ENCODE measurements at places on chromosomes 6 and 20.
A peak's percentile ranks its signal among the peaks of the same experiment; 100 is the strongest.

DNA sequence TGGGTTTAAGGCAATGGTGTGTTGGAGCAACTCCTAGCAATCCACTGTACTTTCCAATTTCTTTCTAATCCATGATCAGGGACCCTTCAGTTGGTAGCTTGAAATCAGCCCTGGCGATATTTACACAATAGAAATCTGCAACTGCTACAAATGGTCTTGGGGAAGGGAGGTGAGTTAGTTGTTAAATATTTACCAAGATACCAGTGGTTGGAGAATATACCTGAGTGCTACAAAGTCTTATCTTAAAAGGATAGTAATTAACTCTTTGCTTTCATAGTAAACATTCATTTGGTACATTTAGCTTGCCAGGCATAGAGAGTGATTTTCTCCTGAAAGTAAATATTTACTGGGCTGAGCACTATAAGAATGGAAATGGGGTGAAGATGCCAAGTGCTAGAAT is 568.2 kb downstream of the BCKDHB start:
- DNase-seq, result no peak

- no peak for DNase-seq
Measured at GRCh38 chr6:123619156-123619555, 17.6 kb downstream of the TRDN start.

DNA sequence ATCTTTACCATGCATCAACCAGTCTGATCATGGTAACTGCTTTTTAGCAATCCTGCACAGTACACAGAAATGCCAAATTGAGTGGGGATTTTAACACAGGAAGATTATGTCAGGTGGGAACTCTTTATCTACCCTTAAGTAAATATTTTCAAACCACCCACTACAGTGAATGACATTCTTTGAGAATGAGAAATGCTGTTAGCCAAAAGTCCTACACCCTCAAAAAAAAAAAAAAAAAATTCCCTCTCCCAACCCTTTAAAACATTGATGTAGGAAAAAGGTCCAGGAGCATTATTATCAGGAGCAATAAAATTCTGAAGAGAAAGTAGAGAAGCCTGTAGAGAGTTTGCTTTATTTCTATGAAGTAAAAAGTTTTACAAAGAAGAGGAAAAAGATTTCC is 307.2 kb upstream of the THEMIS start:
- DNase-seq, result no peak

- no peak for DNase-seq
Measured at GRCh38 chr6:105978974-105979373, 107.2 kb upstream of the PRDM1 start.

DNA sequence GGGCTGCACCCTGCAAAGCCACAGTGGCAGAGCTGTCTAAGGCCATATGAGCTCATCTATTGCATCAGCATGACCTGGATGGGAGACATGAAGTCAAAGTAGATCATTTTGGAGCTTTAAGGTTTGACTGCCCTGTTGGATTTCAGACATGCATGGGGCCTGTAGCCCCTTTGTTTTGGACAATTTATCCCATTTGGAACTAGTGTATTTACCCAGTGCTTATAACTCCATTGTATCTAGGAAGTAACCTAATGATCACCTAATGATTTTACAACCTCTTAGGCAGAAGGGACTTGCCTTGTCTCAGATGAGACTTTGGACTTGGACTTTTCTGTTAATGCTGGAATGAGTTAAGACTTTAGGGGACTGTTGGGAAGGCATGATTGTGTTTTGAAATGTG is 575.4 kb downstream of the EPM2A start:
- no peak for DNase-seq

GRCh38 chr20:38804682-38805501 is 605 bp upstream of the PPP1R16B start:
- peak; percentile 67 for DNase-seq

DNA sequence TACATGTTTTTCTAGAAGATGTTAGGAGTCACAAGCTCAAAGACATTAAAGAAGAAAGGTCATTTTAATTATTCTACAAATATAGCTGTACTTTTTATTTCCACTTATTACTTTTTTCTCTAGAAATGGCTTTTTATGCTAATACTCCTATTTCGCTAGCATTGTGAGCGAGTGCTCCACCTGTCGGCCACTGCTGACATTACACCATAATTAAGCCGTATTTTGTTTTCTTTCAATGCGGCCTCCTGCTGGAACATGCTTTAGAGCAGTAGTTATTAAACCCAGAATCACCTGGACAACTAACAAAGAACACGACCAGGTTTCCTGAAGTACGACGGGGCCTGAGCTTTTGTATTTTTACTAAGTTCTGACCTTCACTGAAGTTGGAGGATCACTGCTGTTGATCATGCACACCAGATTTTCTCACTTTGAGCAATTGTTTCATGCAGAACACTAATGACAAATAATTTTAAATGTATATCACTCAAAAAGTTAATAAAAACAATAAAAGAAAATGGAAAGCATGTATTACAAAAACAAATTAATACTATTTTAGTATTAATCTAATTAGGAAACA is 74.1 kb upstream of the PAK5 start:
- no peak for DNase-seq

DNA sequence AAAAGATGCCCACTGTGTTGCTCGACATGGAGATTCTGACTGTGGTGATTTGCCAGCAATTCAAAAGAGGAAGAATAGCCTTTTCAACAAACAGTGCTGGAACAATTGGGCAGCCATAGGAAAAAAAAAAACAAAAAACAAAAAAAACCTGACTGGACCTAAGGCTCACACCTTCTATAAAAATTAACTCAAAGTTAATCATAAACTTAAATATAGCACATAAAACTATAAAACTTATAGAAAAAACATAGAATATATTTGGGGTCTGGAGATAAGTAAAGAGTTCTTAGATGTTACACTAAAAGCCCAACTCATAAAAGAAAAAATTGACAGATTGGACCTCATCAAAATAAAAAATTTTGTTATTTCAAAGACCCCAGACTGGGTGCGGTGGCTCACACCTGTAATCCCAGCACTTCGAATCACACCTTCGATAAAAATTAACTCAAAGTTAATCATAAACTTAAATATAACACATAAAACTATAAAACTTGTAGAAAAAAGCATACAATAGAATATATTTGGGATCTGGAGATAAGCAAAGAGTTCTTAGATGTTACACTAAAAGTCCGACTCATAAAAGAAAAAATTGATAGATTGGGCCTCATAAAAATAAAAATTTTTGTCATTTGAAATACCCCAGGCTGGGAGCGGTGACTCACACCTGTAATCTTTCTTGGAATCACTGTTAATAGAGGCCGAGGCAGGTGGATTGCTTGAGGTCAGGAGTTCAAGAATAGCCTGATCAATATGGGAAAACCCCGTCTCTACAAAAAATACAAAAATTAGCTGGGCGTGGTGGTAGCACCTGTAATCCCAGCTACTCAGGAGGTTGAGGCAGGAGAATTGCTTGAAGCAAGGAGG is 115.6 kb upstream of the FAM83B start:
- DNase-seq, result no peak

- no peak for DNase-seq
Measured at GRCh38 chr6:30841644-30842504, 42.4 kb upstream of the DDR1 start.

DNA sequence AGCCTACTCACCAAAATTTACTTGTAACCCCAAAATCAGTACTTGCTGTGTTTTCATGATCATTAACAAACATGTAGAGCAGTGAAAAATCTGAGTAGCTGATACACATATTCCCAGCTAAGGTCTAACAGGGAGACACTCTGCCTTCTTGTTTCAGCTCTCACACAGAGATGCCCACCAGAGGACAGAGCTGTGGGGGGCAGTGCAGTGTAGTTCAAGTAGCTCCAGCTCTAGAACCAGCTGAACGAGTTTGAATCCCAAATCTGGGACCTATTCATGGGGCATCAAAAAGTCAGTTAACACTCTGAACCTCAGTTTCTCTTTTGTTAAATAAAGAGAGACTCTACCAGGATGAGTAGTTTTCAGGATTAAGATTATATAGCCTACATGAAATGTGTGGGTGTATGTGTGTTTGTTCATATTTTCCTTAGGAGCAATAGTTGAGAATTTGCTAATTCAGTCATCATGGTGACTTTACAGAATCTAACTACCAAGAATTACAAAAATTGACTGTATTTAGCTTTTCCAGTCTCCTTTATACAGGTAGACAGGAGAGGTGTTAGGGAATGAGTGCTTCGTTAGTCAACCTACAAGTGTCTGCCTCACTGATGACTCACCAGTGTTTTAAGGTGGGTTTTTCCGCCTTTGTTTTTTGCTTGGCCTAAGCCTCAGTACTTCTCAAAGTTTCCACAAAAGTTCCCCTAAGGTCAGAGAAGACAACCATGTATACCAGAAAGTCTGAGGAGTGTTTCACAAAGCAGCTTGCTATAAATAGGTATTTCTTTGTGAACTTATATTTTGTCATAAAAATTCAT is 164.0 kb upstream of the RUNX2 start:
- DNase-seq, result no peak

DNA sequence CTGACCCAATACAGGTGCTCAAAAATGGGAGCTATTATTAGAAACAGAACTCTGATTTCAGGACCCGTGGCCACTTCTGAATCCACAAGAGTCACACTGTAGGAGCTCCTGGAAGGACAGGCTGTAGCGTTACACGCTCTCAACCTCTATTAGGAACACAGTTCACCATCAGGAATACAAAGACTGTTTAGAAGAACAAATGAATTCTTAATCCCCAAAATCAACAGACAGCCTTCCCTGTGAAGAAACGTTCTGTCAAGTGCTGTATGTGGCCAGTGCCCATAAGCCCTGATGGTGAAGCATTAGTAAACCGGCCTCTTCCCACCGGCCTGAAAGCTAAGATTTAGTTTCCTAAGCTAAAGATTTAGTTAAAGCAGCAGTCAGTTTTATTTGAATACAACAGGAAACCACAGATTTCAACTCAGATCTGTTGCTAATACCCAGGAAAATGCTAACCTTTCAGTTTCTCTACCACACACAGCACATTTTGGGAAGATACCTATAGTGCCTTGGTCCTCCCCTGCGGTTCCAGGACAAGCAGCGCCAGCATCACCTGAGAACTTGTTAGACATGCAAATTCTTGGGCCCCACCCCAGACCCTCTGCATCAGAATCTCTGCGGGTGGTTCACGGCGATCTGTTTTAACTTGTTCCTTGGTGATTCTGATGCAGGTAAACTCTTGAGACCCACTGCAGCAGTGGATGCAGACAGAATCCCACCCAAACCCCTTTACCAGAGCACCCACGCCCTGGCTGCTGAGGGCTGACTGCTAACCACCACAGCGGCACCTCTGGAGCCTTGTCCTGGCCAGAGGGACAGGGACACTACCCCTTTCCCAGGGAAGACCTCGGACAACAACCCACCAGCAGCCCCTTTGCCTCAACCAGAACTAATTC is 33.4 kb downstream of the MTRES1 start:
- no peak for DNase-seq

DNA sequence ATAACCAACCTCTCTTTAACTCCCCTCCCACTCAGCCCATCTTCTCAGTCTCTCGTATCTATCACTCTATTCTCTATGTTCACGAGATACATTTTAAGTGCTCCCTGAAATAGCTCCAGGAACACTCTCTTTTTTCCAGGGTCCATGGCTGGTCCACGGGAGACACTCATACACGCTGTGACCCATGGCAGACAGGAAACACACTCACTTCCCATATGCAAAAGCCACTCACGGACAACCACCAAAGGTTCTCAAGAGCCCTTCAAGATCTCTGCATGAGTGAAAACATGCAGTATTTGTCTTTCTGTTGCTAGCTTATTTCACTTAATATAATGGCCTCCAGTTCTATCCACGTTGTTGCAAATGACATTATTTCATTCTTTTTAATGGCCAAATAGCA is 71.4 kb upstream of the PCSK2 start:
- DNase-seq, result no peak

DNA sequence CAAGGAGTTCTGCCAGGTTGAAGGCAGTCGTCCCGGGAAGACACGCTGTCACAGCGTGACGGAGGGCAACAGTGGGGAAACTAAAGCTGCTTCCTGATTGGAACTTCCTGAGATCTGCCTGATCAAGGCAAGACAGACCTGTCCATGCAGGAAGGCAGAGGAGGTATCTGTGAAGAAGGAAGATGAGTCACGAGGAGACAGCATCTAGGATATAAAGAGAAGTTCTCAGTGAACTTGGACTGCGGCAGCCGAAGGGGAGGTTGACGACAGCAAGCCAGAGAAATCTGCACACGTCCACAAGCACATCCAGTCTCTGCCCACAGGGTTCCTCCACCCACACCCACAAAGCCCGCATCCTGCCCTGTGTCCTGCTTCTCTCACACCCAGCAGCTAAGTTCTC is 38.6 kb downstream of the PREP start:
- DNase-seq, result no peak

- no peak for DNase-seq
Measured at GRCh38 chr6:33418690-33419291, 884 bp upstream of the CUTA start.

DNA sequence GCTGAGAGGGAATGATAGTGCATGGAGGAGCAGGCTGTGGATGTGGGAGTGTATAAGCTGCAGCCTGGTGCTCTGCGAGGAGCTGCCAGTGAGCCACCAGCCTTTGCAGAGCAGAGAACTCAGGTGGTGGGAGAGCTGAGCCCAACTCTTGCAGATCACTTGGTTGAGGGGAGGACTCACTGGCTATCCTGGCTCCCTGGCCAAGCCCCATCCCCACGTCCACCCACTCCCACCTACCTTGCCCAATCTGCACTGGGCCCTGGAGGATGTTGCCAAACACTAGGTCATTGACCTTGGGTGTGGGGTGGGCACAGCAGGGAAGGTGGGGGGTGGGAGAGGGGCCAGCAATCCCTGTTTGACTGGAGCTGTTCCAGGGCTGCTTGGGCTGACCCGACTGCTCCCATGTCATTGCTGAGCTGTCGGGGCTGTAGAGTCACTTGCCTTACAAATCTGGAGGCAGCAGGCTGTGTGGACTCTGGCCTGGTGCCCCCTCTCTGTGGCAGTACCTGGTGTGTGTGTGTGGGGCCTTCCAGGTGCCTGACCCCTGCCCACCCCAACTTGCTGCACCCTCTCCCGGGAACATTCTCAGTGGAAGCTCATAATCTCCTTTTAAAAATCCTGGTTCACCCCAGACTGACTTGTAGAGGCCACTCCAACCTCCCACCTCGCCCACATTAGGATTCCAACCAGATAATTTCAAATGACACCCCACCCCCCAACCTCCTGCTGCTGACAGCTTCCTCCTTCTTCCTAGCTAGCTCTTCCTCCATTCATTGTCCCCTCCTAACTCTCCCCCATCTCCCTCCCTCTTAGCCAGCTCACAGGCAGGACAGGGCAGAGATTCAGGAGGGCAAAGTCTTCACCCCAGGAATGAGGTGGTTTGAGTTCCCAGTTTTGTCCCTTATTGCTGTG is 162.3 kb downstream of the MRPL14 start:
- no peak for DNase-seq

GRCh38 chr6:169045486-169045885 is 208.2 kb downstream of the THBS2 start:
- DNase-seq, result no peak

DNA sequence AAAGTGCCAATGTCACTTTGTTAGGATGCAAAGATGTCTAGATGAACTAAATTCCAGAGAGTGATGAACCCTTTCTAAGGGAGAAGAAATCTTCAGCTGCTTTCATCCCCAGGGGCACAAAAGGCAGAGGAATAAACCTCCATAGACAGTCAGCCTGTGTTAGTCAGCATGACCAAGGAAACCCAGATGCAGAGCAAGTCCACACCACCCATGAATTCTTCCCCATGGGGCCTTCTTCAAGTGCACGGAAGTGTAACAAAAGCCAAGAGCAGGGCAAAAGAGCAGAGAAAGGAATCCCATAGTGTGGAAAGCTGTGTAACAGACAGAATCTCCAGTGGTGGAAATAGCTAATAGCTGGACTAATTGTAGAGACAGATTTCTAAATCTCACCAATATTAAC is 50.0 kb downstream of the DCDC2 start:
- DNase-seq, result no peak

- DNase-seq, result no peak
Measured at GRCh38 chr20:2006452-2007361, 12.8 kb upstream of the PDYN start.

- no peak for DNase-seq
Measured at GRCh38 chr20:3190681-3191111, 13.8 kb downstream of the DDRGK1 start.

Data from activated T-helper 1 cell treated with Interleukin-2 at 50 U/mL for 16 hours (primary cell).